Camera-type eye (tissue), 1 donor: ENCODE measurements at places on chromosomes 5 and 9. TPM values are rescaled to one million over a fixed set of nuclear protein-coding genes. Genes with fewer than 3 reads are reported as not detected.

The PCYOX1L gene
- total RNA-seq, result 19.8 TPM

The CAMK2A gene
- total RNA-seq, result 3.8 TPM

The TAF11L10 gene
- total RNA-seq, result not detected

The PCDHGC5 gene
- 6.6 TPM for total RNA-seq

The TMEM215 gene
- 52.2 TPM for total RNA-seq

The CCIN gene
- total RNA-seq, result 0.60 TPM

The PKD2L2 gene
- total RNA-seq, result not detected

The BDP1 gene
- total RNA-seq, result 76.0 TPM
